ENCODE measurements at places on chromosomes 5 and 9.

GRCh38 chr5:1162276-1162675, 39.1 kb upstream of the SLC6A19 start:
- DNase-seq = no peak

- no peak for DNase-seq
Measured at GRCh38 chr5:164373876-164374275, 868.5 kb downstream of the MAT2B start.

GRCh38 chr5:482506-482905, 39.5 kb downstream of the EXOC3 start:
- no peak for DNase-seq

DNA sequence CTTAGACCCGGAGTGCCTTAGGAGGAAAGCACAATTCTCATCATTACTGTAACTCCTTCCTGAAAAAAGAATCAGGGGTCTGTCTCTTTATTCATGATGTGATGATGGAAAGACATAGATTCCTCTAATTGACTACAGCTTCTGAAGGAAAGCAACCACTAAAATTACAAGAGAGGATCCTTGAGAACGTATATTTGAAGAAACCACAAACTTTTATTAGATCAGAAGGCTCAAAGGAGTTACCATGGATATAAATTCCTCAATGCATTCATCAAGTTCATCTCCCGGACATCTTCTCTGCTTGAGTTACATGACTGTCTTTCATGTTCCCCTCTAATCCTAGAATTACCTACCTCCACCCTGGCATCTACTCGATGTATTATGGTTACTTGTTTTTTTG, 104.1 kb upstream of the PAPPA start:
- DNase-seq = no peak

Measured in NCI-H1694 treated with DMSO at 0.1 percent for 48 hours (cell line).